ENCODE measurements at places on chromosomes 2 and 18. TPM values are rescaled to one million over a fixed set of nuclear protein-coding genes. Genes with fewer than 3 reads are reported as not detected.

DNA sequence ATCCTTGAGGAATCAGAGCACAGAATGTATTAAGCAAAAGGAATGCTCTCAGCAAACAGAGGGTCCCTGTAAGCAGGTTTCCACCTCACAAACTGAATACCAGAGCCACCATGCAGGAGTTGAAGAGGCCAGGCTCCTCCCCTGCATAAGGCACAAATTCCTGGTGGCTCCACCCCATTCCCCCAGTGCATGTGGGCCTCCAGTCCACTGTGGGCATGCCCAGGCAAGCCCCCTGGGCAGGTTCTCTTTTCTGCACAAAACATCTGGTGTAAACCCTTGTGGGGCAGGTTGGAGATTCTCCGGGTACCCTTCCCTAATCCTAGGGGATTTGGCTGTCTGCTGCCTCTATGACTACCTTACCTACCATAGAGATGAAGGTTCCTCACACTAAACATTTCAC is 166.5 kb downstream of the PTPRM start:
- DNase-seq, result no peak

GRCh38 chr18:9535430-9535991 is 60.2 kb downstream of the RALBP1 start:
- peak; percentile 56 for DNase-seq

The CRACDL gene
- 79.1 TPM for total RNA-seq

DNA sequence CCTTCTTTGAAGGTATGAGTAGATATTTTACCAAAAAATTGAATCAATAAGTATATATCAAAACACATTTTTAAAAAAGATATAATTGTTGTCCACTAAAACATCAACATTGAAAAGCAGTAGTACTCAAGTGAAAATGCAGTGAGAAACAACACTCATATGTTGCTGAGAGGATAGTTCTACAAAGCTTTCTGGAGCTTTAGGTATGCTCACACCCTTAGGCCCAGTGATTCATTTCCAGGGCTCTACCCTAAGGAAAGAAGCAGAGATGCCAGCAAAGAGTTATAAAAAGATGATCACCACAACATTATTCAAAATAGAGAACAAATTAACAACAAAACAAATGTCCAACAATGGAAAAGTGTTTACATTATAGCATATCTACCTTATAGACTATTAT is 197.3 kb upstream of the CCDC150 start:
- no peak for DNase-seq

GRCh38 chr18:57630754-57631595 is 9.3 kb upstream of the NARS1 start:
- DNase-seq, result no peak

The PDE11A gene
- 0.55 TPM for total RNA-seq

Measured in stomach (tissue), 19 donors.